Pons (tissue), 1 donor: ENCODE measurements at places on chromosomes 7 and 10.

- DNase-seq: peak; percentile 31
These were observed 1.7 kb upstream of the CXCL12 start for GRCh38 chr10:44386546-44387052.

DNA sequence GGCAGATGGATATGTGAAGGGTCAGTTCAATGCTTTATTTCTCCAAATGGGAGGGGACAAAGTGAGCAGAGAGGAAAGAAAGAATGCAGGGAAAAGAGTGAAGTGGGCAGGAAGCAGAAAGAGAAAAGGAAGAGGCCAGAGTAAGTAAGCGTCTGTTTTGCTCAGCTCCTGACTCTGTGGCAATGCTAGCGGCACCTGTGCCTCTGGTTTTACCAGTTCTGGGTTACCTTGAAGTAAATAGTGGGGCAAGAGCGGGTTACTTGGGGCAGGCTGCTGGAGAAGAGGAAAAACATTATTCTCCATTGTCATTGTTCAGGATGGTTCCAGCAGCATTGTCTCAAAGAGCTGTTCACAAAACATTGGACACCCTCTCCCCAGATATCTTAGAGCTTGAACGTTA is 1.9 kb downstream of the TAS2R40 start:
- no peak for DNase-seq

GRCh38 chr7:10588084-10588483 is 385.6 kb upstream of the PHF14 start:
- no peak for DNase-seq

GRCh38 chr10:122688293-122688989 is 11.2 kb downstream of the C10orf120 start:
- DNase-seq: peak; percentile 79

GRCh38 chr7:33258491-33258951 is 129.2 kb downstream of the BBS9 start:
- DNase-seq: no peak

GRCh38 chr10:96699613-96700012 is 20.7 kb downstream of the PIK3AP1 start:
- DNase-seq: no peak

- DNase-seq: peak; percentile 66
These were observed 118.9 kb downstream of the APBB1IP start for GRCh38 chr10:26556748-26557640.

DNA sequence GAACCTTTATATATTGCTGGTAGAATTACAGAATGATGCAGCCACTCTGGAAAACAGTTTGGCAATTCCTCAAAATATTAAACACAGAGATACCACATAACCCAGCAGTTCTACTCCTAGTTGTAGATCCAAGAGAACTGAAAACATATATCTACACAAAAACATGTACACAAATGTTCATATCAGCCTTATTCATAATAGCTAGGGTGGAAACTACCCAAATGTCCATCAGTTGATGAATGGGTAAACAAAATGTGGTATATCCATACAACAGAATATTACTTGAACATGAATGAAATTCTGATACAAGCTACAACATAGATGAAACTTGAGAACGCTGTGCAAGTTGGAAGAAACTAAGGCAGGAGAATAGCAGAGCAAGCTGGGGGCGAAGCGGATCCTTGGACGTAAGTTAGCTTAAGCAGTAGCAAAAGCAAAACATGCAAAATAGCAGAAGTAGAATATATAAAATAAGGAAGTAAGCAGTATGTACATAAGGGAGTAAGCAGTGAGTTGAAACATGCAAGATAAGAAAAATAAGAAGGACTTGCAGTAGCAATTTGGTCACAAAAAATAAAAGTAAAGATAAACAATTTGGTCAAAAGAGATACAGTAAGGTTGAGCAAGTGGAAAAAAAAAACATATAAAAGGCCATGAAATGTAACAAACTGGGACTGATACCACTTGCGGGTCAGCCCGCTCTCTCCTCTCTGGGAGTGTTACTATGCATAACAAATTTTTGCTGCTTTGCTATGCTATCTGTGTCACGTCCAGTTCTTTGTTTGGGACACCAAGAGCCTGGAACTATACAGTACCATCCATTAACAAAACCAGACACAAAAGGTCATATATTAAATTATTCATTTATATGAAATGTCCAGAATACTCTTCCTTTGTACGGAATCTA is 18.0 kb upstream of the HILPDA start:
- DNase-seq: no peak

DNA sequence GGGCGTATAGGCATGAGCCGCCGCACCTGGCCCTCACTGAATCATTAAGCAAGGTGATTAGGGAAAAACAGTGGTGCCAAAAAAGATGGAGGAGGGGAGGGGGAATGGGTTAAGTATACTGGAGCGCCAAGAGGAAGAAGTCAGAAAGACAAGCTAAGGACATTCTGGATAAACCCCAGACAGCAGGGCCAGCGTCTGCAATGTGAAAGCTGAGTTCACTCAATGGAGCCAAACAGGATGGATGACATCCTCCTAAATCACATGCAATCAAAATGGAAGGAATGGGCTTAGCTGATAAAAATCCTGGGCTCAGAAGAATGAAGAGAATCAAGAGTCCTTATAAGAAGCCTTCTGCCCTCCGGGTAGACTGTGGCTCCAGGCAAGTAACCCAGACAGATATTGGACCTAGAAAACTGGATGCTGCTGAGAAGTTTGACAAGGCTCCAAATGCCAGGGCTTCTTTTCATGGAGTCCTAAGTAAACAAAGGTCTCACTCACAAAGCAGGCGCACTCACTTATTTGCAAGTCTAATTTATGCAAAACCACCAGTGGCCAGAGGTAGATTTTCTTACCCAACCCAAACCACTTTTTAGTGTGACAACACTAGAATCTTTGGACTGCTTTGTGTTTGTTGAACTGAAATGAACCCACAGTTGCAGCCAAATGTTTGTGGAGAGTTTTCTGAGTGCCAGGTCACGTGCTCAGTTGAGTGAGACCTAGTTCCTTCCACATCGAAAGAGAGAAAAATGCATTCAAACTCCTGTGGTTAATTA is 519.1 kb upstream of the AUTS2 start:
- DNase-seq: peak; percentile 83

GRCh38 chr10:72095195-72095594 is 6.8 kb upstream of the SPOCK2 start:
- DNase-seq: no peak

- DNase-seq: no peak
These were observed 2.9 kb downstream of the NPM3 start for GRCh38 chr10:101780187-101780817.

- no peak for DNase-seq
These were observed 45.7 kb downstream of the IKZF1 start for GRCh38 chr7:50349963-50350944.

- no peak for DNase-seq
These were observed 243.6 kb downstream of the TWIST1 start for GRCh38 chr7:18873734-18874336.

- DNase-seq: no peak
These were observed 14.7 kb downstream of the OGA start for GRCh38 chr10:101803511-101803910.

GRCh38 chr7:129970816-129971215 is 18.1 kb upstream of the UBE2H start:
- no peak for DNase-seq

DNA sequence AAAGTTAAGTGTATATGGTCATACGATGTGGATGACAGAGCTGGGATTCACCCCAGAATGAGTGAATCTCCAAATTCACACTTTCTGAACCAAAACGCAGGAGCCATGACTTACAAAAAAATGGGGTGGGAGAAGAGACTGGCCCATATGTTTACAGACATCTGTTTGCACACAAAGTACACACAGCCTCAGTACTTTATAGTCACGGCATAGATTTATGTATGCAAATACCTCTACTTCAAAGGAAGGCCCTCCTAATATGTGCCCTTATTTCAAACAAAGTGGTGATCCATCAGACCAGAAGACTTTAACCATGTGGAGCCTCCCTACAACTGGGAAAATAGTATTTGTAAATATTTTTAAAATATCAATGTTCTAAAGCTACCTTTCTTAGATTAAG is 22.2 kb upstream of the JMJD1C start:
- no peak for DNase-seq

GRCh38 chr10:80283536-80284199 is 5.8 kb downstream of the MAT1A start:
- DNase-seq: no peak

GRCh38 chr7:158910254-158911053 is 54.1 kb downstream of the DYNC2I1 start:
- no peak for DNase-seq

DNA sequence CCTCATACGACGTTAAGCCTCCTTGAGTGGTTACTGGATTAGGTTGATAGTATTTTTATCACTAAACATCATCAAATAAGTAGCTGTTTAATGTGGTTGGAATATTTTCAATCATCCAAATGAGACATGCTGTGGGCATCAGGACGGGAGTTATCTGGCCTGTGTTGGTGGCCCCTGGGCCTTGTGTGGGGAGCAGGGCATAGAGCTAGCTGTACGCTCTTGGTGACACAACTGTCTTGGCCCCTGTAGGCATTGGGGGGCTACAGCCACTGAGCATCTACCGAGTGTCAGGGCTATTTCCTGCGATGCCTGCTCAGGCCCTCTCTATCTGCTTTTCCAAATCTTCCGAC is 28.3 kb downstream of the BAG3 start:
- no peak for DNase-seq

- DNase-seq: peak; percentile 92
These were observed 2.9 kb downstream of the GPR37 start for GRCh38 chr7:124762611-124763143.

- no peak for DNase-seq
These were observed 157.3 kb downstream of the LRRC4 start for GRCh38 chr7:127873715-127874636.
